Activated CD4-positive, alpha-beta T cell treated with anti-CD3 and anti-CD28 coated beads for 36 hours (primary cell): ENCODE measurements at places on chromosomes 6 and 20. TPM values are rescaled to one million over a fixed set of nuclear protein-coding genes. Genes with fewer than 3 reads are reported as not detected.

Gene ABHD16B
- 0.16 TPM for total RNA-seq

Gene BHLHE23
- not detected for total RNA-seq

DNA sequence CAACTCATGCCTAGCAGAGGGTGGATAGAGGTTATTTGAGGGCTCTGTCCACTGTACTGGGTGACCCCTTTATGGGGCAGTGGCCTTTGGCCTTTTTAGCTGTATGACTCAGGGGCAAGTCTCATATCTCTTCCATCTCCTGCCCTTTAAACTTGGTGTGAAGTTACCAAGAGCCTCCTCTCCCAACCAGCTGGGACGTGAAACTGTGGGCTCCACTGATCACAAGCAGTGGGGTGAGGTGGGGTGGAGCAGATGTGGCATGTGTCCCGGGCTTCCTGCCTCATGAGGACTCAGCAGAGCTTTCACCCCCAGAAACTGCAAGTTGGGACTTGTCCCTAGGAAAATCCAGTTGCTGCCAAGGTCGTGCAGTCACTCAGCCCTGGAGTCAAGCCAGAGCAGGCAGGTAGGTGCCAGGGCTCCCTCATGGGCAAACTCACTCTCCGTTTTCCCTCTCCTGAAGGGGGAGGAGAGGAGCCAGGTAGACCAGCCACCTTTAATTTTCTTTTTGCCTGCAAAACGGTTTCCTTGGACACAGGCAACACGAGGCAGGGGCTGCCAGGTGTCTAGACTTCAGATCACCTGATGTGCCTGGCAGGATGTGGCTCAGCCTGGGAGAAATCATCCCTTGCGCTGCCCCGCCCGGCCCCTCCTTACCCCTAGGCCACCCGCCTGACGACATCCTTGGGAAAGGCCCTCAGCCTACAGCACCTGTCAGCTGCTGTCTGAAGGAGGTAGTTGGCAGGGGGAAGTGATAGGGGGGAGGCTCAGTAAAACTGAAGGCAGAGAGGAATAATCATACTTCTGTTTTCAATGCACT, 4.0 kb downstream of the CDKN1A start:
- H3K27ac ChIP-seq: peak overlapping the region; percentile 89
- peaks cover 51% of the 10 kb centered on the region for H3K36me3 ChIP-seq
- H3K27me3 ChIP-seq: peaks cover 8% of the 10 kb centered on the region

DNA sequence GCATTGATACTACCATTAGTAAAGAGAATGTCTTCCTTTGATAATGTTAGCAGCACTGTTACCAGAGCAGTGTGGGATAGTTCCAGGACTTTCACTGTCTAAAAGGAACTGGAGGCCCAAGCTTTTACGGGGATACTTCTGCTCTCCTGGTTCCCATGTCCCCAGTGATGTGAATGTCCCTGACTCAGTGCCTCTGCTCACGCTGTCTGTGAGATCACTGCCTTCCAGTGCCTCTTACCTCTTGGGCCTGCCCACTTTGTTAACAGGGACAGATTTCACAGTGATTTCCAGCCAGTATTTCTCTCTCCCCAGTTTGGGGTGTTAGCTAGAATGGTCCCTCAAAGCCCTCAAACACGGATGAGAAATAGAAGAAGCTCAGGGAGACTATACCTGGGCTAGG, 14.4 kb downstream of the PTPRA start:
- H3K36me3 ChIP-seq: peaks cover 20% of the 10 kb centered on the region
- no peak for DNase-seq
- no peaks in the 10 kb centered on the region for H3K27me3 ChIP-seq
- H3K4me3 ChIP-seq: no peak overlapping the region

GRCh38 chr6:151293688-151294016, 53.9 kb downstream of the AKAP12 start:
- H3K27ac ChIP-seq: no peak overlapping the region
- H3K27me3 ChIP-seq: peaks cover 19% of the 10 kb centered on the region
- H3K36me3 ChIP-seq: no peaks in the 10 kb centered on the region
- no peak overlapping the region for H3K4me3 ChIP-seq
- DNase-seq: no peak

DNA sequence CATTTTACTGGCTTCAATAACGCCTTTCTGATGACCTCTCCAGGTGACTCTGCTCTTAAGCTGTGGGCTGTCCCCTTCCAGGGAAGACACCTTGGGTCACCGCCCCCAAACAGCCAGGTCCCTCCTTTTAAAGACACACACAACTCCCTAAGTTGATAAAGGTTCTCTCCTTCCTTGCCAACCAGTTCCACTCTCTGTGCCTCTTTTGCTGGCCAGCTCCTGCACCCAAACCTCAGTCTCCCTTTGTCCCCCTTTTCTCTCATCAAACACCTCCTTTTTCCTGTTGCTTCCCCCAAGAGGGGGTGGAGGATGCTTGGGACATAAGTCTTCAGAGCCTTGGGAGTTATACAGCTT, 1.0 kb downstream of the NCOA6 start:
- DNase-seq: peak; percentile 88
- no peaks in the 10 kb centered on the region for H3K36me3 ChIP-seq
- peak overlapping the region; percentile 95 for H3K27ac ChIP-seq
- H3K27me3 ChIP-seq: no peaks in the 10 kb centered on the region
- H3K4me3 ChIP-seq: peak overlapping the region; percentile 86
- H3K4me1 ChIP-seq: peaks cover 31% of the 10 kb centered on the region

- no peak overlapping the region for H3K4me3 ChIP-seq
- no peaks in the 10 kb centered on the region for H3K27me3 ChIP-seq
- DNase-seq: no peak
- peak overlapping the region; percentile 20 for H3K27ac ChIP-seq
- H3K4me1 ChIP-seq: peaks cover 43% of the 10 kb centered on the region
- H3K36me3 ChIP-seq: peaks cover 7% of the 10 kb centered on the region
These were observed 18.8 kb downstream of the MAP3K5 start for GRCh38 chr6:136773473-136773796.

Gene PRND
- not detected for total RNA-seq

Gene CLPSL2
- not detected for total RNA-seq

DNA sequence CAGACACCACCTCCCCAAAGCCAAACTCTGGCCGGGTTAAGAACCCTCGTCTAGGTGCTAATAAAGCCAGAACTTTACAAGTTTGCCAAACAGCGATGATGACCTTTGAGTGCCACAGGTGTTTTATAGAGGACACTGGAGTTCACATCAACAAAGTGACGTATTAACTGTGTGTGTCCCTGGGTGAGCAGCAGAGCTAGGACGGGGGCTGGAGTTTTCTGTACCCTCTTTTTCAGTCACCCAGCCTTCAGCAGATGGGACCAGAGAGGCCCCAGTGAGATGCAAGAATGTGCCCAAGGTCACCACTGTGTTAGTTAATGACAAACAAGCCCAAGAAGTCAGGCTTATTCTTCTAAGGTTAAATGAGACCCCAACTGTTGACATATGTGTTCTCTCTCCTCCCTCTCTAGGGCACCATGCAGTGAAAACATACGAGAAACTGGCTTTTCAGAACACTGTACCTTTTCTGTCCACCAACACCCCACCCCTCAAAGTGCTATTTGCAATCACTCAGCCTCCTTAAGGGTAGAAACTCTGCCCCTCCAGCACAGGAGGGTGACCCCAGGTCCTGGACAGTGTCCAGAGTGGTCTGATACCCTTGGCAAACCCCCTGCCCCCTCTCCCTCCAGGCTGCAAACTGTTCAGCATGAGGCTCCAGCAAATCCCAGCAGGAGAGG, 5.2 kb downstream of the SDC4 start:
- H3K27ac ChIP-seq: no peak overlapping the region
- H3K27me3 ChIP-seq: peaks cover 3% of the 10 kb centered on the region
- H3K36me3 ChIP-seq: peaks cover 8% of the 10 kb centered on the region
- no peak overlapping the region for H3K4me3 ChIP-seq

Gene FAM209B
- total RNA-seq: not detected

GRCh38 chr20:33285861-33286495, 3.0 kb downstream of the BPIFB1 start:
- H3K4me3 ChIP-seq: no peak overlapping the region
- no peak for DNase-seq
- H3K27me3 ChIP-seq: peaks cover 4% of the 10 kb centered on the region
- no peaks in the 10 kb centered on the region for H3K4me1 ChIP-seq

DNA sequence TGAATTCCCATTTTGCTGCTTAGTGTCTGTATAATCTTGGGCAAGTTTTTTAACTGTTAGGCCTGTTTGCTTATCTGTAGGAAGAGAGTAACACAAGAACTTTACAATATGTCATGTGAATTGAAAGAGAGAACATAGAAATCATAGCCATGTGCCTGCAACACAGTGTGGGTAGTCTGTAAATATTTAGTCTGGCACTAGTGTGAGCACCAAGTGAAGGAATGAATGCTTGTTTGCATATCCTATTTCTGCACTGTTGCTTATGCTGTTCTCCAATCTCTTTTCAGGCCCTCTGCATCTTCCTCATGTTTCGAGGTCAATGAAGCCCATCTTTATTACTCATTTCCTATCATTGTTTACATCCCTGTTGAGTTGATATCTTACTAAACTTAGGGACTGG, 49.2 kb downstream of the CBFA2T2 start:
- peak overlapping the region; percentile 4 for H3K27ac ChIP-seq
- H3K36me3 ChIP-seq: peaks cover 6% of the 10 kb centered on the region
- H3K27me3 ChIP-seq: no peaks in the 10 kb centered on the region
- DNase-seq: no peak
- H3K4me3 ChIP-seq: no peak overlapping the region
- H3K4me1 ChIP-seq: peaks cover 8% of the 10 kb centered on the region

DNA sequence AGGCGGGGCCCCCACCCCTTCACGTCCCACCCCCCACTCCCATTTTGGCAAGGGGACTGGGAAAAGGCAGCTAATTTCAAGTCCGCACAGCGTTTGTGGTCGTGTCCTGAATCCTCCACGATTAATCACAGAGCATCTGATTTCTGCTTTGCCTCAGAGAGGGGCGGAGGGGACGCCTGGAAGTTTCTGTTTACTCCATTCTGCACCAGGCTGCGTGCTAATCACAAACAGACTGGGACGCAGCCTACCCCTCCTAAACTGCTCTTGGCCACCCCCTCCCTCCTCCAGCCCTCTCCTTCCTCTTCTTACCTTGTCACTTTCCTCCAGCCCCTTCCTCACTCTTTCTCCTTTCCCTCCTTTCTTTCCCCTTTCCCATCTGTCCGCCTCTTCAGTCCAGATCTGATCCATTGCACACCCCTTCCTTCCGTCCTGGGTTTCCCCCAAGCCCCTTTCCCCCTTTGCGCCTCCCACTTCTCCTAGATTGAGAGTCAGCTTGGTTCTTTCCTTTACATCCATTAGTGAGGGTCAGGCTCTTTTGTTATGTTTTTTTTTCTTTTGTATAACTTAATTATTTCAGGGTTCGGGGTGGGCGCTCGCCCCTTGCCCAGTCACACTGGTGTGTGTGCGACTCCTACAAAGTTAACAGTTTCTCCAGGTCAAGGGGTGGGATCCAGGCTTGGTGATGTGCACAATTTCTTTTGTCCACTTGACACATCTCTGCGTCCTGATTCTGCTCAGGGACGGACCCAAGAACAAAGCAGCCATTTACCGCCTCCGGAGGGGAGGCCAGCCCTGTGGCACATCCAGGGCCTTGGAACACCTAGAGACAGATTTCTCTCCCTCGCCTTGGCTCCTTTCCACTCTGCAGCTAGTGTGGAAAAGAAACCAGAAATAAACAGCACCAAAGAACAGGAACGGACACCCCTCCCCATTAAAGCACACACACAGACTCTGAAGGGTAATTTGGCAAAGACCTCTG, 520 bp upstream of the RIPOR3 start:
- H3K4me3 ChIP-seq: no peak overlapping the region
- H3K4me1 ChIP-seq: peaks cover 8% of the 10 kb centered on the region
- peaks cover 43% of the 10 kb centered on the region for H3K27me3 ChIP-seq
- no peaks in the 10 kb centered on the region for H3K36me3 ChIP-seq

- no peaks in the 10 kb centered on the region for H3K36me3 ChIP-seq
- no peaks in the 10 kb centered on the region for H3K4me1 ChIP-seq
- no peaks in the 10 kb centered on the region for H3K27me3 ChIP-seq
- no peak for DNase-seq
- H3K27ac ChIP-seq: no peak overlapping the region
These were observed 88.2 kb downstream of the GJA1 start for GRCh38 chr6:121523628-121524027.

Gene TEAD3
- 1.5 TPM for total RNA-seq

DNA sequence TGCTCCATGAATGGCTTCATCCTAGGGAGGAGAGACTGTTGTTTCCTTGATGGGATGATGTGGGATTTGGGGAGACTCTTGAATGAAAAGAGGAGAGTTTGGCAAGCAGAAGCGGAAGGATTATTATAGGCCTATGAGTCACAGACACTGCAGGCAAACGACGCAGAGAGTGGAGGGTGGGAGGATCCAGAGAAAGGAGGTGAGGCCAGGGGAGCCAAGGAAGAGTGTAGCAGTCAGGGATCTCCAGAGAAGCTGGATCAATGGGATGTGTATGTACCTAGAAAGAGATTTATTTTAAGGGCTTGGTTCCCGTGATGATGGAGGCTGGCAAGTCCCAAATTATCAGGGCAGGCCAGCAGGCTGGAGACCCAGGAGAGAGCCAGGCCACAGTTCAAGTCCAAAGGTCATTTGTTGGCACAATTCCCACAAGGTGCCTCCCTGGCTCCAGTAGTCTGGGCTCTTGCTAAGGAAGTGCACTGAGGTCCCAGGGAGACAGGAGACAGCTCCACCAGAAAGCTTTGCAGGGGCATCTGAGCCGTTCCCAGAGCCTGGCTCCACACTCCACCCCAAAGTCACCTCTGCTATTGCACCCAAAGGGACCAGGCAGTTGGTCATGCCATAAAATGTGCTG, 76.0 kb downstream of the ADTRP start:
- peaks cover 1% of the 10 kb centered on the region for H3K36me3 ChIP-seq
- H3K4me3 ChIP-seq: no peak overlapping the region
- H3K27me3 ChIP-seq: no peaks in the 10 kb centered on the region

DNA sequence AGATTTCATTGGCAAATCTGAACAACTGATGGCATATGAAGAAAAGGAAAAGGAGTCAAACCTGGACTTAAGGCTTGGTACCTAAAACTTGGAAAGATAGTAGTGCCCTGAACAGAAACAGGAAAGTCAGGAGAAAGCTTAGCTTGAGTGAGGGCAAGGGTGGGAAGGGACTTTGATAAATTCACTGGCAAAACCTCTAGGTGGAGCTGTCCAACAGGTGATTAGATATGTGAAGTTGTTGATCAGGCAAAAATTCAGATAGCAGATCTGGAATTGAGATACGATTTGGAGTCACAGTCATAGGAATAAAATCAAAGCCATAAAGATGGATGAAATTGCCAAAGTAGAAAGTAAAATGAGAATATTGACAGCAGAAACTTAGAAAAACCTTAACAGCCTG, 16.1 kb upstream of the ZNF292 start:
- H3K4me1 ChIP-seq: peaks cover 2% of the 10 kb centered on the region
- no peak overlapping the region for H3K27ac ChIP-seq
- DNase-seq: peak; percentile 43
- H3K36me3 ChIP-seq: no peaks in the 10 kb centered on the region
- H3K27me3 ChIP-seq: peaks cover 7% of the 10 kb centered on the region
- H3K4me3 ChIP-seq: no peak overlapping the region

Gene KHDC1L
- total RNA-seq: not detected

DNA sequence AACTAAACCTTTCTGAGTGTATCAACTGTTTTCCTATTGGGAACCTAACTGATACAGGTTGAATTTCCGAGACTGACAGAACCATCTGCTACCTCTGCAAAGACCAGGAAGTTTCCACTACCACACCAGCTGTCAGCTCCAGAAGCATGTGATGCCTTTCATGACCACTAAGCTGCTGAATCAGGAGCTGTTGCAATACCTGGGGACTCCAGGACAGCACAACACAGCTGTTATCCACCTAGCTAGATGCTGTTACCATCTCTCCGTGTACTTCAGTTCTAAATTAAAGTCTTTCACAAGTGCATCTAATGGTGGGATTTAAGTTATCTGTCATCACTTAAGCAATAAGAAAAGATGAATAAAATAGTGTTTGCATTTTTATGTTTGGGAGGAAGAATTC, 158.2 kb upstream of the IMPG1 start:
- H3K27ac ChIP-seq: no peak overlapping the region
- no peaks in the 10 kb centered on the region for H3K27me3 ChIP-seq
- H3K4me3 ChIP-seq: no peak overlapping the region
- DNase-seq: no peak
- H3K36me3 ChIP-seq: no peaks in the 10 kb centered on the region
- no peaks in the 10 kb centered on the region for H3K4me1 ChIP-seq

Gene RAMACL
- total RNA-seq: 0.30 TPM

Gene CPNE1
- total RNA-seq: 249 TPM

Gene HRH3
- total RNA-seq: not detected
